CD4-positive, alpha-beta T cell (primary cell): ENCODE measurements at places on chromosomes 13 and 19.
A peak's percentile ranks its signal among the peaks of the same experiment; 100 is the strongest.

DNA sequence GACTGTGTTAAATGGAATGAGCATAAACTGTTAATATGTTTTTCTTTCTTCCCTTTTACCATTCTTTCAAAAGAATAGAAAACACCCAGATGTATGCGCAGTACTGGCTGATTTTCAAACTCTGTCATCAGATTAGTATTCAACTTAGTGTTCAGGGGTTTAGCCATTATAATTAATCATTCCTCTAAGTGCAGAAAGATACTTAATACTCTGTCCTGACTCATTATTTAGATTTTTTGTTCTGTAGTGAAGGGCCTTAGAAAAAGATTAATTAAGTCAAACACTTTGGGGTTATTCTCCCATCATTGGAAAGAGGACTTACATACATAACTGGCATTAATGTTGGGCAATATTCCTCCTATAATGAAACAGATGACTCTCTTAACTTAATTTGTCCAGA is 1316.7 kb upstream of the SLC10A2 start:
- no peaks in the 10 kb centered on the region for H3K4me1 ChIP-seq
- no peaks in the 10 kb centered on the region for H3K36me3 ChIP-seq
- H3K27me3 ChIP-seq: no peaks in the 10 kb centered on the region
- no peak overlapping the region for H3K4me3 ChIP-seq

DNA sequence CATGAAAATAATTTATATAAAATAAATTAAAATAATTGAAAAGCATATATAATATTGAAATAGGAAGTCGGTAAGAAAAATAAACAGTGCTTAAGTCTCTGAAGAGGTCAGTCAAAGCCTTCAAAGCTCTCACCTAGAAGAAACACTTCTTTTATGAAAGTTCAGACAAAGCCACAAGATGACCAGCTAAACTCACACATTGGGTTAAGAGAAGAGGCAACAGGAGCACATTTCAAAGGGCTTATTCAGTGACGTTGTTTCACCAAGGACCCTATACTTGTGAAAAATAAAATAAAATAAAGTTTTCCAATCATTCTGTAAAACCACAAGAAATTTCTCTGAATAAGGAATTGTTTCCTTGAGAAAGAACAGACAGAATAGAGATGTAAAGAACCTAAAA is 2.5 kb upstream of the ITM2B start:
- H3K36me3 ChIP-seq: peaks cover 3% of the 10 kb centered on the region
- H3K27ac ChIP-seq: no peak overlapping the region
- H3K4me1 ChIP-seq: peaks cover 13% of the 10 kb centered on the region
- no peak for DNase-seq

GRCh38 chr19:10424011-10424637 is 3.8 kb downstream of the PDE4A start:
- no peak overlapping the region for H3K27ac ChIP-seq
- H3K4me3 ChIP-seq: peak overlapping the region; percentile 46
- peak; percentile 48 for DNase-seq
- H3K36me3 ChIP-seq: no peaks in the 10 kb centered on the region

DNA sequence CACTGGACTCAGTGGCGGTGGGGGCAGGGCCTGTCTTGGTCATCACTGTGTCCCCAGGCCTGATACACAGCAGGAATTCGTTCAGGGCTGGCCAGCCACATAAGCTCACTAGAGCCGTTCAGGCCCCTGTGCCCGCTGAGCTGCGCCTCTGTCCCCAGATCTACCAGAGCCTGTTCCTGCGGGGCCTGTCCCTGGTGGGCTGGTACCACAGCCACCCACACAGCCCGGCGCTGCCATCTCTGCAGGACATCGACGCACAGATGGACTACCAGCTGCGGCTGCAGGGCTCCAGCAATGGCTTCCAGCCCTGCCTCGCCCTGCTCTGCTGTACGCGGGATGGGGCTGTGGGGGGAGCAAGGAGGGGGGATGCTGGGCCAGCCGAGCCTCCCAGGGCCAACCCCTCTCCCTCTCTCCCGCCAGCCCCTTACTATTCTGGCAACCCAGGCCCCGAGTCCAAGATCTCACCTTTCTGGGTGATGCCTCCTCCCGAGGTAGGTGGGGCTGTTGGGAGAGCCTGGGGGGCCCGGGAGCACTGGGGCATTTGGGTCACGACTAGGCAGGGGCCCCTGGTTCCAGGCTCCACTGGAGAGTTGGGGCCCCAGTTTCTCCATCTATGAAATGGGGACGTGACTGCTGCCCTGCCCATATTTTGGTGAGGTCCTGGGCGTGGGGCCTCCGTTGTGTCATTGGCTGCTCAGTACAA is 13.9 kb downstream of the MPND start:
- H3K27ac ChIP-seq: no peak overlapping the region
- no peaks in the 10 kb centered on the region for H3K27me3 ChIP-seq

- DNase-seq: no peak
- H3K27ac ChIP-seq: no peak overlapping the region
Measured at GRCh38 chr19:50931023-50931422, 19.8 kb upstream of the KLK4 start.

DNA sequence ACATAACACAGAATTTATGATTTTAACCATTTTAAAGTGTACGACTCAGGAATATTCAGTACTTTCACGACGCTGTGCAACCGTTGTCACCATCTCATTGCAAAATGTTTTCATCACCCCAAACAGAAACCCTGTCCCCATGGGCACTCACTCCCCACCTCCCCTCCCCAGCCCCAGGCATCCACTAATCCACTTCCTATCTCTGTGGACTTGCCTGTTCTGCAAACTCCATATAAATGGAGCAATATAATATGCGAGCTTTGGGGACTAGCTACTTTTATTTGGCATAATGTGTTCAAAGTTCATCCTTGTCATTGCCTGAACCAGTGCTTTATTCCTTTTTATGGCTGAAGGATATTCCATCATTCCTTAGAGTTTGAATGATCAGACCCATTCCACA is 7.3 kb upstream of the INSR start:
- no peaks in the 10 kb centered on the region for H3K4me1 ChIP-seq

DNA sequence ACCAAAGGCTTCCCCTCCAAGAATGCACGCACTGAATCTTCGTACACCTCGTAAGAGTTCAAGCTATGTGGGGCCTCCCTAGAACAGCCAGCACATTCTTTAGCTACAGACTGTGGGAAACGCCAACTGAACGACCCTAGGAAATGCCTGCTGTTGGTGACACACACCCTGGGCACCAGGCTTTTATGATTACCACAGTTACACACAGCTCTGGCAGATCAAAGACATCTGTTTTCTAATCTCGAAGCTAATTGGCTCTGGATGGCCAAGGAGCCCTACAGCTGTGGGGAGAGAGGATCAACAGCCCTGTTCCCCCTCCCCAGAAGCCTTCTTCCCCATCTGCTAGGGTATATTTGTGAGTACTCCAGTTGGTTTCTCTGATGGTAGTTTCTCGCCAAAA is 123.0 kb downstream of the COL4A1 start:
- H3K36me3 ChIP-seq: no peaks in the 10 kb centered on the region
- no peak overlapping the region for H3K27ac ChIP-seq
- H3K27me3 ChIP-seq: no peaks in the 10 kb centered on the region

GRCh38 chr13:45206340-45206739 is 5.5 kb upstream of the KCTD4 start:
- no peaks in the 10 kb centered on the region for H3K27me3 ChIP-seq
- no peak for DNase-seq
- no peak overlapping the region for H3K4me3 ChIP-seq

DNA sequence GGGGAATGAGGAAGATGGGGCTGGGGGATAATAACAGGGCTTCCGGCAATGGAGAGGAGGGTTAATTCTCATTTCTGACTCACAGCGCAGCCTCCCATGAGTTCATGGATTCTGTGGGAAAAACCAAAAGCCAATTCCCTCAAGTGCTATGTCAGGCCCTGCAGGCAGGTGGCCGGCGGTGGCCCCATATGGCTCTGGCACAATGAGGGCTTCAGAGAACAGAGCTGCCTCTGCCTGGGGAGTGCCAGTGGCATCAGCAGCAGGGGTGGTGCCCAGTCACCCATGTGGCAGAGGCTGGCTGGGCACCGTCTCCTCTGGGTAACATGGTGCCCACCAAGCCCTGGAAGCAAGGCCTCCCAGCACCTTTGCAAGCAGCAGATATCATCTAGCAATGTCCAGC is 69.1 kb downstream of the ALOX5AP start:
- no peaks in the 10 kb centered on the region for H3K36me3 ChIP-seq
- H3K4me3 ChIP-seq: no peak overlapping the region
- H3K27me3 ChIP-seq: no peaks in the 10 kb centered on the region
- H3K4me1 ChIP-seq: peaks cover 8% of the 10 kb centered on the region
